ENCODE measurements at places on chromosomes 2 and 18.
A peak's percentile ranks its signal among the peaks of the same experiment; 100 is the strongest.

GRCh38 chr2:215410932-215411285 lies 25.0 kb downstream of the FN1 start:
- no peak for DNase-seq

GRCh38 chr2:29347774-29348461 lies 232.7 kb downstream of the CLIP4 start:
- DNase-seq = no peak

DNA sequence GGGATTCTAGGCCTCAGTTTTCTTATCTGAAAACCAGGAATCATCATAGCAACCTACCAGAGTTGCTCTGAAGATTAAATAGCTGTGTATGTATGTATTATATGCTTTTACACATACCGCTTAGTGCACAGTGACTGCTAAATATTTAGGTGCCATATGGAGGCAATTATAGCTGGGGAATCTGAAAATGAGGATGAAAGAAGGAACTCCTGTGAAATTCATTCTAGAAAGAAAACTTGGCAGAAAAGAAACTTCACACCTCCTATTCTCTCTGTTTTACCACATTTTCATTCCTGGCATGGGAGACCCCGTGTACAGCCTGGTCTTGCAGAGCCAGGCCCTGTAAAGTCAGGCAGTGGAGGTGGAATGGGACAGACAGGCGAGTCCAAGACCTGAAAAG lies 862.4 kb downstream of the CNTNAP5 start:
- DNase-seq = no peak

DNA sequence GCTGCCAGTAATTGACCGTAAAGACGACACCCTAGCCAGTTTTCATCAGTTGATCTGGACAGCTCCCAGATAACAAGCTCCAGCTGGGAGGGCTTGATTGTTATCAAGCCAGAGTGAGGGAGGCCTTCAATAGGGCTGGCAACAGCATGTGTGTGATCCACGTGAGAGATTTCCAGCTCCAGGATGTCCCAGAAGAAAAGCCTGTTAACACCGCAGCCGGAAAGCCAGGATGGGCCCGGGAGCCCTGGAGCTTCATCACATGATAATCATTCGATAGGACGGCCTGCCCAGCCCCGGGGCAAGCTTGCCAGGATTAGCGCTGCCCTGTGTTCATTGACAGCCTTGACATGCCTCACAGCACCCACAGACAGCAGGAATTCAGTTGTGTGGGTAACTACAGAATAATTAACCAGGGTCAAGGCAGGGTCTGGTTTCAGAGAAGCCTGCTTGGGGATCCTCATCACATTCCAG lies 182.5 kb downstream of the C1D start:
- peak; percentile 54 for DNase-seq

GRCh38 chr2:201807452-201807999 lies 1.2 kb downstream of the CDK15 start:
- no peak for DNase-seq

- no peak for DNase-seq
These were observed 14.6 kb downstream of the ASAP2 start for GRCh38 chr2:9221223-9221622.

- no peak for DNase-seq
These were observed 242.0 kb downstream of the HDAC4 start for GRCh38 chr2:239158641-239159475.

Data from NCI-H345 (cell line).